ENCODE measurements at places on chromosomes 2 and 18.

DNA sequence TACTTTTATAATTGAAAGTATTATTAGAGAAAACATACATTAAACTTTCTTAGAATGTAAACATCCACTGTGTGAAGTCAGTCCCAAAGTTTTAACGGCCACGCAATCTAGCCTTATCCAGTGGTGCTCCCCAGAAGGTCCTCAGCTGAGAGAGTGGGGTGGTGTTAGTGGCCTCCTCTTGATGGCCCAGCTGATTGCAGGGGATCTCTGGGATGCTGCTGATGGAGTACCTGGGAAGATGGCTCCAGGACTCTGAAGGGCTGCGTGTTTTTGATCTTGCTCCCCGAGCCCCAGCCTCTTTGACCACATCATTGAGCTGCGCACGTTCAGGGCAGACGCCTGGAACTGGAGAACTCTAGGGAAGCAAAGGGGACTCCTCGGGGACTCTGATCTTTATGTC, 181.4 kb downstream of the FAM210A start:
- no peak for DNase-seq

DNA sequence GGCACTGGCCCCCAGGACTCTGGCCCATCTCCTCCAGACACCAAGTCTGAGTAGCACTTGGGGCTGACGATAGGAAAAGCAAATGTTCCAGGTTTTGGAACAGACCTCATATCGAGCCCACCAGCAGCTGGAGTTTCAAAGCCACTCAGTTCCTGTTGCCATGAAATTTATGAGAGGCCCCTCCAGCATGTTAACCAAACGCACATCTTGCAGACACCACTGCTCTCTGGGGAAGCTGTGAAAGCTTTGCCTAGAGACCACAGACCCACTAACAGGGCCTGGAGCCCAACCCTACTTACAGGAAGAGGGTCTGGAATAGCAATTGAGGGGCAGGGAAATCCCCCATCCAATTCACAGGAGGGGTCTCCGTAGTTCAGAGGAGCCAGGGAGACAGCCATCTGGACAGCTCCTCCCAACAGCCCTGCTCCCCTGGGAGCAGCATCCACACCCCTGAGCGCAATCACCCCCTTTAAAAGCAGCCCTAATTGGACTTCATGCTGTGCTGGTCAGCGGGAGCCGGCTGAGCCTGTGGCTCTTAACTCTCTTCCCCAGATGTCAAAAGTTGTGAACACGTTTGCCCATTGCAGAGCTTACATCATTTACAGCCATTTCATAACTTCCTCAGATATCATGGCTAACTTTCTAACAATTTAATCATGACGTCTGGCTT, 81.3 kb downstream of the TGFA start:
- no peak for DNase-seq

GRCh38 chr2:122391726-122392125, 636.3 kb downstream of the TSN start:
- DNase-seq: no peak

DNA sequence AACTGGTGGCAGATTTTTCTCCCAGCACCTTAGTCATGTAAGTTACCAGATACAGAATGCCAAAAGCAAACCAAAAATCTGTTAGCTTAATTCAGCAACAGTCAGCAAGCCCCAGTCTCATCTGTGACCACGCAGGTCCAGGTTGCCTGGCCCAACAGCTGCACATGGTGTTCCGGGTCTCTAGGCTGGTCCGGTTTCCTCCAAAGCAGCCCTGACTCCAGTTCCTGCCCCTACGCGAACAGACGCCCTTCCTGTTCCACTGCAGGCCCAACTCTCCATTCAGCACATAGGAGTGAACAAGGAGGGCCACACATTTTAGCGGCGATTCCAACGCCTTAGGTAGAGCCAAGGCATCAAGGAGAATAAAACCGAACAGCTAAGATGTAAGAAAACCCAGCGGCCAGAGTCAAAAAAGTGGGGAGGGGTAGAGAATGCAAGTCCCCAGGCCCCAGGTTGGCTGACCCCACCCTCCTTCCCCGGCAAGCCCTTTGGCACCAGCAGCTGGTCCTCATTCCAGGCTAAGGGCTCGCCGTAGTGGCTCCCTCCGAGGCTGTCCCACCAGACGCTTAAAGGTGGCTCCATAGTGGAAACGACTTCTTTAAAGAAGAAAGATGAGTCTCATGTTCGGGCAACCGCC, 1.5 kb downstream of the STK25 start:
- no peak for DNase-seq

- no peak for DNase-seq
Measured at GRCh38 chr2:164522561-164522981, 98.7 kb downstream of the GRB14 start.

Data from hypothalamus (tissue), 51 donors.